CD4-positive, alpha-beta T cell treated with Interleukin-4 for 4 hours (primary cell): ENCODE measurements at places on chromosomes 5 and 9.

GRCh38 chr5:158487664-158488063 is 612.1 kb downstream of the EBF1 start:
- no peak for DNase-seq

DNA sequence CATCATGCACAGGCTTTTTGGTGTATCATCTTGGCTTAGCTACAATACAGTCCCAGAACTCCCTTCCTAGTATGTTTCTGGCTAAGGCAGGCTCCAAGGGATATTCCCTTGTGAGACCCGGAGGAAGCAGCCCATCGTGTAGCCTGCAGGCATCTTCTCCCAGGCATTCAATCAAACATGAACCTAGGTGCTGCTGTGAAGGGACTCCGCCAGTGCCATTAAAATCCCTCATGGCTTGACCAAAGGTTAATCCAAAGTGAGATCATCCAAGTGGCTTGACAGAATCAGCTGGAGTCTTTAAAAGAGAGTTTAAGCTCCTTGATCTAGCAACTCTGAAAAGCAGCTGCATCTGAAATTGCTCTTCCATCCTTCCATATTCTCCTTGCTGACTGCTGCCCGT is 333.9 kb downstream of the DIRAS2 start:
- no peak for DNase-seq

DNA sequence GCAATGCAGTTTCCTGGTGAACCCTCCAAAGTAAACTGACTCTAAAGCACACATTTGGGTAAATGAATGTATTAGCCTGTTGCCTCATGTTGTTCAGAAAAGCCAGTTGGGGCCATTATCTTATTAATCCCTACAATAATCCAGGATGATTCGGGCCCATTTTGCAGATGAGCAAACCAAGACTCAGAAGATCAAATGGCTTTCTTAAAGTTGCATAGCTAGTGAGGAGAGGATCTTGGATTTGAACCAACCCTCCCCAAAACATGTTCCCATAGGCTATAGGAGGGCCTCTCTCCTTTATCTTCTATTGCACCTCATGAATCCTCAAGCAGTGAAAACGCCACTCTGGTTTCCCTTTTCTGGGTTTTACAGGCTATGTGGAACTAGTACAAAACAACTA is 267.6 kb upstream of the RFX3 start:
- DNase-seq = no peak

- no peak for DNase-seq
Observed at GRCh38 chr5:55300890-55301289, 6.6 kb downstream of the DHX29 start.

DNA sequence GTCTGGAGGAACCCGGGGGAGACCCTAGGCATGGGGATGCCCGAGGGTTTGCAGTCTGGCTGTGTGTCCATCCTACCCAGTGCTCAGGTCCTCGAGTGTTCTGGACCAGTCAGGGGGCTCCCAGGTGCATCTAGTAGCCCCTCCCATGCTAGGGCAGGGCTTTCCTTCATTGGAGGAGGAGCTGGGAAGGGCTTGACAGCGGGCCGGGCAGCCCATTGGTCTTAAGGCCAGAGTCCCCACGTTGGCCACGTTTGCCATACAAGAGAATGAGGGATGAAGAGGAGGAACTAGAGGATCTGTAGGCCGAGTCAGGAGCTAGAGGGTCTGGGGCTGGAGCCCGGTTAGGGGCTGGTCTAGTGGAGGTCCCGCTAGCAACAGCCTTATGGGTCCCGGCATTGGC is 37.3 kb upstream of the CTSV start:
- no peak for DNase-seq

- no peak for DNase-seq
Observed at GRCh38 chr5:53276825-53277224, 167.3 kb upstream of the MOCS2 start.

DNA sequence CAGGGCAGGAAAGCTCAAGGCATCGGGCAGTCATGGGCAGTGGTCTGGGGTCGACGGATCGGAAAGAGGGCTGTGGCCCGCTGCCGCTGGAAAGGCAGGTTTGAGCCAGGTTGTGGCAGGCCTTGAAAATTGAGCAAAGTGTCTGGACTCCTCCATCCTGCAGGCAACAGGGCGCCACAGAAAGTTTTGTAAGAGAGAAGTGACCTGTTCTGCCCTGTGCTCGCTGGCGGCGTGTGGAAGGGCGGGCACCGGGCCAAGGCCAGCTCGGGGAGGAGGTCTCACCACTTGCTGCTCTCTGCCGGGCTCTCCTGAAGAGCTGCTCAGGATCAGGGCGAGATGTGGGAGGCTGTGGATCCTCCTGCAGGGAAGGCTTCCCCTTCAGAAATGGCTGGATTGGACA is 41.4 kb upstream of the FAT2 start:
- no peak for DNase-seq

- DNase-seq = no peak
Observed at GRCh38 chr5:135598691-135599395, 20.1 kb upstream of the CXCL14 start.

GRCh38 chr5:120936652-120937051 is 472.6 kb downstream of the PRR16 start:
- DNase-seq = no peak

DNA sequence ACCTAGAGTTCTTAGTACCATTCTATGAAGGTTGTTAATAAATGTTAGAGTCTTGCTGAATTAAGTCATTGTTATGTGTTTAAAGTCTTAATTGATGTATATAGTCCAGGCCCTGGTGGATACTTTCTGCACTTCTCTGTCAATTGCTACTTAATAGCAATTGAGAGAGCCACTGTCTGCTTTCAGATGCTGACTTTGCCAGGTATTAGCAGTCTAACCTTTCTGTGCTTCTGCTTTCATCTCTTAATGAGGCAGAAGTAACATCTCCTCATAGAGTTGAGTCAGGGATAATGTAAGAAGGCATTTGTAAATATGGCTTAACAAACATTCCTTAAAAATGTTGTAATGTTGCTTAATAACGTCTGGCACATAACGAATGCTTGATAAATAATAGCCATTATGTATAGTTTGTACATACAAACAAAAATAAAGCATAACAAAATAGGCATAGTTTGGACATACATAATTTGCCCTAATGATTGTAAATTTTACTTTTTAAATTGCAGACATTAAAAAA is 28.3 kb downstream of the RASGRF2 start:
- DNase-seq = no peak

DNA sequence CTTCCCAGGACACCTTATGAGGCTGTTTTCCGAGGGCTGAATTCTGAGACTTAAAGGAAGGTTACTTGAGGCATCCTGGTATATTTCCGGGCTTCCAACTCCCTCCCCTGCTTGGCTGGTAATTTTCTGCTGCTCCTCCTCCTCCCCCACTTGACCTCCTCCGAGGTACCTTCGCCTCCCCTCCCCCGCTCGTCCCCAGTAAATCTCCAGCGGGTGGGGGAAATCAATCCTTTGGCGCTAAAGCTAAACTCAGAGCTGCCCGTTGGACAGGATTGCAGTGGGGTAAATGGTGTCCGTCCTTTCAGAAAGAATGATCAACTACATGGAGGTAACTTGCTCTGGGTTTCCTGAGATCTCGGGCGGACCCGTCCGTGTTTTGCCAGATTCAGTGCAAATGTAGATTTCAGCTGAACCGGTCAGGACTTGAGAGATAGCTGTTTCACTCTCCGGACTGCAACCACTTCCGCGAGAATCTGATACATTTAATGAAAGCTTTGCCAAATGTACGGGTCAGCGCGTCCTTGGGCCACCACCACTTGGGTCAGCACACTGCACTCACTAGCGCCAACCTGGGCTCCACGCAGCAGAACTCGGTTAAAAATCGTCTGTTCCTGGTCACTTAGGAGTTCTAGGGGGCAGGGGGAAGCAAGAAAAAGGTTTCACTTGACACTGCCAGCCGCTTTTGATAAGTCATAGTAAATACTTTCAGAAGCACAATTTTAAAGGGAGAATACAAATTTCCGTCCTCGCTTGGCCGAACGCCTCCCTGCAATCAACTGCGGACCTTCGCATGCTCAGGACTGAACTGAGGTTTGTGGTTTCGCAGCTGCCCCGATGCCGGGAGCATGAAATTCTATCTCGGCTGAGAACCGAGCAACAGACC is 4.6 kb upstream of the ISL1 start:
- DNase-seq = no peak

GRCh38 chr9:135388530-135388929 is 91.1 kb upstream of the PPP1R26 start:
- DNase-seq = no peak

GRCh38 chr9:27511771-27512170 is 12.3 kb upstream of the IFNK start:
- no peak for DNase-seq

- no peak for DNase-seq
Observed at GRCh38 chr5:175797521-175798038, 73.8 kb upstream of the CPLX2 start.

DNA sequence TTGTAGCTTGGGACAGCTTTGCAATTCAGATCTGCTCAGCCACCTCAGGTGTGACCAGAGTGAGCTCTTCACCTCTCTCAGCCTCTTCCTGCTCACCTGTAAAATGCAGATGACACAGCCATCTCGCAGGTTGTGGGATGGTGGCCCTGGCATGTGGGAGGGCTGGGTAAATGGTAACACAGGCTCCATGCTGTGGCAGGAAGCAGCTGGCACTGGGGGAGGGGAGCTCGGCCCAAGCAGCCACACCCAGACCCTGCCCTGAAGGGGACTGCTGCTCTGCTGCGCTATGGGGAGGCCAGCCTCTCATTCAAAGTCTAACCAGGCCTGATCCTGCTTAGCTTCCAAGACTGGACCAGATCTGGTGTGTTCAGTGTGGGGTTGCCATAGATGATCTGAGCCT is 24.1 kb downstream of the PHF2 start:
- no peak for DNase-seq

- no peak for DNase-seq
Observed at GRCh38 chr5:59554501-59554900, 339.0 kb downstream of the PDE4D start.

GRCh38 chr5:76547242-76547890 is 75.8 kb downstream of the F2RL2 start:
- DNase-seq = peak; percentile 91

DNA sequence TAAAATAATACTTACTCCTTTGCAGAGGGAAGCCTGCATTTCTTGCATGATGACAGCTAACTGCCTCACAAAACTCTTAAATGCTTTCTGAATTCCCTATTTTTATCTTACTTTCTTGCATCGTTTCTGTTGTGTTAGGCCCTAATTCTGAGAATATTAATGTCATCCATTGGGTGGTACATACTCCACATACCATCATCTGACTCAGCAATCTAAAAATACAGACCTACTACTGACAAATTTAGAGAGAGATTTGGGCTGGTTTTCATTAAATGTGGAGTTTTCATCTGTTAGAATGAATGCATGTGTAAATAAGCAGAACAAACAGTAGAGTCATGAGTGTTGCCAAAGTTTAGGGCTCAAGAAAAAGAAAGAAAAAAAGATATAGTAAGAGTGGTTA is 26.5 kb upstream of the KCNN2 start:
- DNase-seq = no peak

DNA sequence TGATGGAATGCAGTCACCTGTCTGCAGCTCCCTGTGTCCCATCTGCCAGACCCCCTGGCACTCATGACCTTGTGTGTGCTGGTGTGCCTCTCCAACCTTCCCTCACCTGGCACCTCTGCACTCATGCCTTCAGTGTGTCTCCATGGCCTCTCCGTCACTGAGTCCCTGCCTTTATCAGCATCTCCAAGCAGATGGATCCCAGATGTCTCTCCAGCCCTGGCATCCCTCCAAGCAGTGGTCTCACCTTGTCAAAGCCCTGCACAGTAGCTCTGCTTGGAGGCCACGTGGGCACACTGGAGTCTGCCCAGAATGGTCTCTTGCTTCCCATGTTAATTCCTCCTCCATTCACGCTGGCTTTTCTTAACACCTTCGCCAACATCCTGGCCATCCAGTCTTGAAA is 84.8 kb downstream of the DAP start:
- DNase-seq = no peak

GRCh38 chr5:72860499-72860898 is 44.0 kb downstream of the TNPO1 start:
- DNase-seq = no peak

DNA sequence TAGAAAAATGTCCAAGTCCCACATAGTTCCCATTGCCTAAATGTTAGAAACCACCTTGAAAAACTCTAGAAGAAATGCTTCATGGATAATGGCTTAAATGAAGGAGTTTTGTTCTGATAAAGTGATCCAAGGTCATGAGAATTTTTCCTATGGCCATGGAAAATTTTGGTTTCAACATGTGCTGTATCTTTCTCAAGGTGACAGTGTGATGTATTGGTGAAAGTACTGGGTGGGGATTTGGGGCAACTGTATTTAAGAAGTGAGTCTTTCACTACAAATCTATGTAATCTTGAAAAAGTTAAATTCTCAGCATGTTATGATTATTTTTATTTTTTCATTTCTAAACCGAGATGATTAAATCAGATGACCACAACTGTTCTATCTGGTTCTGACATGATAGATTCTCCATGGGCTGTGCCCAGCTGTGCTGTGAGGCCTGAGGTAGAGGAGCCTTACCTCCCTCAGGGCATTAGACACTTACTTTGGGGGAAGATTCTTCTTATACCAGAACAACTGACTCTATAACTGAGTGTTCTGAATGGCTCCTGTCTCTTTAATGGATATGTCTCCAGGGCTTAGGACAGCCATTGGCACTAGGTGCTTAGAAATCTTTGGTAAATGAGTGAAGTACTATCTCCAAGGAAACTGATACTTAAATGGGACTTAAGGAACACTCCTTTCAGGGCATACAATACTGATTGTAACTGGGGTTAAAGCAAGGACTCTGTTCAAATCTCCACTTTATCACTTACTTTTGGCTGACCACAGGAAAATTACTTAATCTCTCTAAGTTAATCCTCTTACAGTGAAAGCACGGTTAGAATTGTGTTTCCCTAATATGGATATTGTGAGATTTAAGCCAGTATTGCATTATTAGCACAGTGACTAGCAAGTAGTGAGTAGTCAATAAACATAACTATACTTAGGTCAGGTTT is 397.4 kb upstream of the MEF2C start:
- DNase-seq = no peak

DNA sequence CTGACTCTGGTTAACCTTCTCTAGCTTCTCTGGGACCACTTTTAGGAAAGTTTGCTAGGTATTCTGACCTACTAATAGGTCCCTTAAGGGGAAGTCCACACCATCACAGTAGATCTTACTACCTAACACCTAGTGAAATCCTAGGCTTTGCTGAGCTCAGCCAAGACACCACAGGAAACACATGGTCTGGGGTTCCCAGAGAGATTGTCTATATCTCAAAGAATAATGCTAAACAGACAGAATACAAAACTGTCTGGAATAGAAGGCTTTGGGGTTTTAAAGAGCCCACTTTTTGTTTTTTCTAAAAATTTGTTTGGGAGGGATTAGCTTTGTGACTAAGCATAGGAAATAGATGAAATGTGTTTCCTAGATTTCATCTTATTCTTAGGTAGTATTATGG is 395.1 kb downstream of the ARHGEF28 start:
- no peak for DNase-seq
